NCI-H510A treated with DMSO at 0.1 percent for 48 hours (cell line): ENCODE measurements at places on chromosomes 3 and 15.
A peak's percentile ranks its signal among the peaks of the same experiment; 100 is the strongest.

DNA sequence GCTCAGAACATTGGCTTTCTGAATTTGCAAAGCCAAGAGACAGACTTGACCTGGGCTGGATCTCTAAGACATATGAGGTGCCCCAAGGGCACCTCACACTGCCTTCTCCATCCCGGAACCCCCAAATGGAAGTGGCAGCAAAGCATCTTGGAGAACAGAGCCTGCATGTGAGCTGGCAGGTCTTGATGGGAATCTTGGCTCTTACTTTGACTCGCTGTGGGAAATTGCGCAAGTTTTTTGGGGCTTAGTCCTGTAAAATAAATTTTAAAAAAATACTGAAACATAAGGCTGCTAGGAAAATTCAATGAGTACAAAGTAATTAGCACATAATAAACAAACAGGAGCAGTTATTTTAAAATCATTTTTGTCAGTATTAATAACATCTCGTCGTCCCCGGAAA, 13.7 kb upstream of the SEC22A start:
- no peak for DNase-seq

DNA sequence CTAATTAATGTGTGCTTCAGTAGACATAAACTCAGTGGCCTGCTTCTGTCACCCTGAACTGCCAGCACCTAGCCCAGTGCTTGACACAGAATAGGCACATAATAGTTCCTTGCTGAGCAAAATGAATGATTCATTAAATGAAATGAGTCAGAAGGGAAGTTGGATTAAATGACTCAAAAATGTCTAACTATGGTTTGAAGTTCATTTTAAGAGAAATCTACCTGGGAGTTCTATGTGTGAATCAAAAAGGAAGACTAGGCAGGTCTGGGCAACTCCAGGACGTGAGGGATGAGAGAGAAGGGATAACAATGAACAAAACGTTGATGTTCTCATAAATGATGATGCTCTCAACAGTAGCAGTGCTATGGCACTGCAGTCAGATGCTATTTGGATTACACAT, 175.0 kb downstream of the CFAP20DC start:
- no peak for DNase-seq

GRCh38 chr15:71411538-71412482, 296.5 kb downstream of the THSD4 start:
- no peak for DNase-seq

DNA sequence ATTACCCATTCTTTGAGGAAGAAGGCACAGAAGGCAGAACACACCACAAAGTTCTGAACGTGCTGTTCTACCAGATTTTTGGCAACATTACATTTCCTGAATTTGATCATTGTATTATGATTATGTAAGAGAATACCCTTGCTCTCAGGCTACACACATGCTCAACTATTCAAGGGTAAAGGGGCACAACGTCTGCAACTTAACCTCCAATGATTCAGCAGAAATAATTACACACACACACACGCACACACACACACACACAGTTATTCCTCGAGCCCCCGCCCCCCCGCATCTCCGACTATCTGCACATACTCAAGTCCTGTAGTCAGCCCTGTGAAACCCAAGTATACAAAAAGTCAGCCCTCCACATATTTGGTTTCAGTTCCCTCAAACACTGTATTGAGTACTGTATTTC, 26.8 kb downstream of the RPN1 start:
- no peak for DNase-seq

GRCh38 chr15:76321171-76321570, 9.9 kb upstream of the ETFA start:
- no peak for DNase-seq

- DNase-seq: no peak
Observed at GRCh38 chr15:97959724-97960363, 659 bp upstream of the ARRDC4 start.

GRCh38 chr3:184379358-184380184, at the start of gene CHRD:
TSS of gene CHRD (plus strand) at chr3:184380054. CDS start at chr3:184380319, 265 bp downstream.
- DNase-seq: no peak

GRCh38 chr15:90192961-90193786, 8.0 kb upstream of the SEMA4B start:
- DNase-seq: no peak

- no peak for DNase-seq
Observed at GRCh38 chr3:152100491-152101132, 168.1 kb upstream of the MBNL1 start.

DNA sequence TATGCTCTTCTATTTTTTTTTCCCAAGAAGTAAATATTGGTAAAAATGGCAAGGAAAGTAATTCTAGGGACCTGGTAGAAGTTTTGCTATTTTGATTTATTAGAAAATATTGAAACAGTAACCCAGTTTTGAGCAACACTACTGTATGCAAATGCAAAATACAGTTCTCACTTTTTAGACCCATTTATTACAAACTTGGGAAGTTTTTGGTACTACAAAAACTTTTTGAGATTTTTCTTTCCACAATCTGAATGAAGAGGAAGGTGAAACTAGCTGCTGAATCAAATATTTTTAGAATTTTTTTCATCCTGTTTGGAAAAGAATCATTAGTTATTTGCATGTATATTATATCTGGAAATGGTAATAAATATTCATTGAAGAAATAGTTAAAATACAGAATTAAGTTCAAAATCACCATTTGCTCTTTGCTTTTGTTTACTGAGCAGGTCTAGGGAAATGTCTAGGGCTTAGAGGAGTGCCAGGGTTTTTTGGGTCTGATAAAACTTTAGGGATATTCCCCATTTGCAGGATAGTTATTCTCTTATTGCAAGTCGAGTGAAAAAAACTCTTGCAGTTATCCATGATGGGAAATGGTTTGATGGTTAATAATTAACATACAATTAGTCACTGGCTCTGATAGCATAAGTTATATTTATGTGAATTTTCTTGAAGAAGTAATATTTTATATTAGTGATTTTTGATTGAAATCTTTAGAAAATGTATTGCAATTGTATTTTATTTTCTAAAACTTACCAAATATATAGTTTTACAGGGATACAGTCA, 47.0 kb downstream of the TCF12 start:
- no peak for DNase-seq

DNA sequence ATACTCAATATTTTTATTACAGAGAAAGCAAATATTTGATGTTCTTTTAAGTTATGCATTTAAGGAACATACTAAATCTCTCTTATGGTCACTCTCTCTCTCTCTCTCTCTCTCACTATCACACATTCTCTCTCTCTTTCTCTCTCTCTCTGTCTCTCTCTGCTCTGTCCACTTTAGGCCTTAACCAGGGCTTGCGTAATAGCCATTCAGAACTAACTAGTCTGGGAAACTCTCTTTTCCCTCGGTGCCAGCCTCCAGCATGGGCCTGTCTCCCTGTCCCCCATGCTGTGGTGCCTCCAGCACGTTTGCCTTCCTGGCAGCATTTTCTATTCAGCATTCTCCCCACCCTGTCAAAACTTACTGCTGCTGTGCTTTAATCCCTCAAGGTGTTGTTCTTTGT, 389.7 kb downstream of the ROBO1 start:
- no peak for DNase-seq

DNA sequence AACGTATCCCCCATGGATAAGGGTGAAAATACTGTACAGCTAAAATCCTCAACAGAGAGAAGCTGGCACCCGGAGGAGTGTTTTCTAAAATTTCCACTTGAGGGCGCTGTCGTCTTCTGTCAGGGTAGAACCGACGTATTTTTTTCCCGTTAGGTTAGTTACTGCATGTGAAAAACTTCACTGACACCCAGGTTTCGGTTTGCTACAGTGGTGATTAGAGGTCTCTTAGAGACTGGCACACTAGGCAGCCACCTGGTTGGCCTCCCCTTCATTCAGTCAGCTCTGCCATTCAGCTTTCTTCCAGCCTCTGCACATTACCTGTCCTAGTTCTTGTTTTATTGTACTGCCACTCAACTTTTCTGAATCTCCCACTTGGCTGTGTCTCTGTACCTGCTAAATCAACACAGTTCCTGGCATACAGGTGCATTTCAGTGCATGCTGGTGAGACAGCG, 18.4 kb downstream of the CCK start:
- peak; percentile 5 for DNase-seq

DNA sequence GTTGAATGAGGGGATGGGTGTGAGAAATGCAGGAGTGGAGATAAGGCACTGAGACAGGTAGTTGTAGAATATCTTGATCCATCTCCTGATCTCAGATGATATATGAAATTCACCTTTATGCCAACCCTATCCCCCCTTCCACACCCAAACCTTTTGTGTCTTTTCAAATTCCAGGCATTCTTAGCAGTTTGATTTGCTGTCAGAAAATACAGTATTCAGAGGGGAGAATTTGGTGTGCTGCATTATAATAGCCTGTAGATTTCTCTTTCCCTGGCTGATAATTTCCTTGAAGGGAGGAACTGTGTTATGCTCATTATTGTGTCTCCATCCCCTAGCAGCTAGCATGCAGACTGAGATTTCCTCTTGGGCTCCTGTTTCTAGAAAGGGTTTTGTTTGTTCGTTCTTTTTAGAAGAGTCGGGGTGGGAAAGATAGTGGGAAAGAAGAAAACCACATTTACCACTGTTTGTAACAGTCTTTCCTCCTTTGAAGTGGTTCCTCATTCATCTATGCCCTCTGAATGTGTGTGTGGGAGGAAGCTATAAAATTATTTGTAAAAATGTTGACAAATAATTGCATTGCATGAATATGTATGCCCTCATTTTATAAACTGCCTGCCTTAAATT, 373.4 kb downstream of the DIPK2A start:
- DNase-seq: no peak

GRCh38 chr15:23648920-23649515, 1.4 kb upstream of the MAGEL2 start:
- peak; percentile 3 for DNase-seq

DNA sequence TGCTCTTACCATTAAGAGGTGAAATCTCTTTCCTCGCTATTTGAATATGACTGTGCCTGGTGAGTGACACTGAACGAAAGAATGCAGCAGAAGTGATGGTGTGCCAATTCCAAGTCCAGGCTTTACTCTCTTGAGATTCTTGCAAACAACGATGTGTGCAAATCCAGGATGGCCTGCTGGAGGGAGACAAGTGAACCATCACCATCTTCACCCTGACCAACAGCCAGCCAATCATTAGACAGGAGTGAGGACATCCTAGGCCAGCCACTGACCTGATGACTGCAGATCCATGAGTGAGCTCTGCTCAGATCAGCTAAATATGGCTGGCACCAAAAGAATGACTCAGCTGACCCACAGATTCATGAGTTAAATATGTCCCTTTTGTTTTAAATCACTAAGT, 878.0 kb downstream of the PDCD6IP start:
- DNase-seq: no peak

GRCh38 chr3:31817411-31817966, 163.6 kb downstream of the OSBPL10 start:
- no peak for DNase-seq

- no peak for DNase-seq
Observed at GRCh38 chr15:99923711-99924110, 190.5 kb upstream of the LYSMD4 start.

GRCh38 chr3:160686955-160687535, 10.1 kb downstream of the ARL14 start:
- peak; percentile 34 for DNase-seq

DNA sequence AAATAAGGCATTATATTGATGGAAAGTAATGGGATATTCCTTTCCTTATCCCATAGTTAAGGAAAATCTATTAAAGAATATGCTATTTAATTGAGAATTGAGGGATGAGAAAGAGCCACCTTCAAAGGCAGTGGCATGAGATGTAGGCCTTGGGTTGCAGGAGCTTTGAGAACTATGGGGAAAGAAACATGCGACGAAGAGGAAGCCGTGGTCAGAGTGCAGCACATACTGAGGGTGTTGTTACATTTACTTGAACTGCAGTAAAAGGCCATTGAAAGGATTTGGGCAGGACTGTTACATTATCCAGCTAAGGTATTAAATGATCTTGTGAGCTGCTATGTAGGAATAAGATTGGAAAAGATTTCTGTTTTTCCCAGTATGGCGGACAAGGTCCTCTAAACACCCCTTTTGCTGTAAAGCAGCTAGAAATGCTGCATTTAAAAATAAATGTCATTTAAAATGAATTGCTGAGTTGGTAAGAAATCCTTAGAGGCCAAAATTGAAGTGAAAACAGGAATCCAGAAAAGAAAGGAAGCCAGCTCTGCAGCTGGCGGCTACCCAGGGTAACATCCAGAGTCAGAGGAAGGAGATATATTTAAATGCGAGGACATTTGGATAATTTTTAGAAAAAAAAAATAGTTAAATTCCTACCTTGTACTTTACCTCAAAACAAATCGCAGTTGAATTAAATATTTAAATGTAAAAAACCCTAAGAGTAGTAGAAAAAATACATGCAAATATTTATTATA, 61.7 kb downstream of the IL1RAP start:
- no peak for DNase-seq

GRCh38 chr15:36844534-36844998, 255.8 kb downstream of the MEIS2 start:
- DNase-seq: peak; percentile 54

GRCh38 chr3:58575971-58576652, 1.1 kb downstream of the FAM107A start:
- no peak for DNase-seq

GRCh38 chr3:103992469-103992868, 1374.2 kb upstream of the ALCAM start:
- DNase-seq: no peak

DNA sequence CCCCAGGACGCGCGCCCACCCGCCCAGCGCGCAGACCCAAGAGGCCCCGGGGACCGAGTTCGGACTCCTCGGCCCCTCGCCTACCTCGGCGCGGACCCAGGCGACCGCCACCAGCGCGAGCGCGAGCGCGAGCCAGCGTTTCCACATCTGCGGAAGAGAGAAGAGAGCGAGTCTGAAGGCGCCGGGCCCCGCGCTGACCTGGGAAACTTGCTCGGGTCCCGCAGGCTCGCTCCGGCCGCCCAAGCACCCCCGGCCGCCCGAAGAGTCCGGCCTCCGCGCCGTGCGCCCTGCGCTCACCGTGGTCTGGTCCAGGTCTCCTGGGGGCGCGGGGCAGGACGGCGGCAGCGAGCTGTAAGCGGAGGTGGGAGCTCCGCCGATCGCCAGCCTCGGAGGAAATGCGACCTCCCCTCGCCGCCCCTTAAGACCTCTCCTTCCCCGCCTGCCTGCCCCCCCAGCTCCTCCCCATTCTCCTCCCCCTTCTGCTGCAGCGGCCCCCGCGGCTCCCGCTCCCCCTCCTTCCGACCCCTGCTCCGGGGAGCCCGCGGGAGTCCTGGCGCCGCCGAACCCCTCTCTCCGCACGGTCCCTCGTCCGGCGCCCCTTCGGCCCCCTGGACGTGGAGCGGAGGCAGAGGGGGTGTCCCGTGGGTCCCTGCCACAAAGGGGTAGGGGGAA, at the start of gene FSTL1:
Gene FSTL1, minus strand, starts transcription at position 393 of the 672 bp plus-strand sequence. Its CDS starts 246 bp downstream, at position 147.
- no peak for DNase-seq

GRCh38 chr3:47908744-47909143, 105.8 kb downstream of the DHX30 start:
- DNase-seq: no peak

DNA sequence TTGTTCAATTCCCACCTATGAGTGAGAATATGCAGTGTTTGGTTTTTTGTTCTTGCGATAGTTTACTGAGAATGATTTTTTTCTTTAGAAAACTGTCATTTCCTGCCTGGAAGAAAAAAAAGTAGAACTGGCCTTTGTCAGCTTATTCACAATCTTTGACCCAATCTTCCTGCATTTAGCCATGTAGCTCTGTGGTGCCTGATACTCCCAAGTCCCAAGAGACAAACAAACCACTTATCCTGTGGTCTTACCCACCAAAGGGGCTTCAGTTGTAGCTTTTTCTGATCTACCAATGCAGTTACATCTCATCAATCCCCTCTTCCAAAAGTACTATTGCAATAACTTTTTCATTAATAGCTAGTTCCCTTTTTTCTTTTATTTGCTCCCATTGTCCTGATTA, 444.6 kb downstream of the GRM7 start:
- no peak for DNase-seq

- DNase-seq: no peak
Observed at GRCh38 chr3:53114412-53115074, 15.7 kb downstream of the RFT1 start.
